ENCODE measurements at places on chromosomes 3 and 15.

DNA sequence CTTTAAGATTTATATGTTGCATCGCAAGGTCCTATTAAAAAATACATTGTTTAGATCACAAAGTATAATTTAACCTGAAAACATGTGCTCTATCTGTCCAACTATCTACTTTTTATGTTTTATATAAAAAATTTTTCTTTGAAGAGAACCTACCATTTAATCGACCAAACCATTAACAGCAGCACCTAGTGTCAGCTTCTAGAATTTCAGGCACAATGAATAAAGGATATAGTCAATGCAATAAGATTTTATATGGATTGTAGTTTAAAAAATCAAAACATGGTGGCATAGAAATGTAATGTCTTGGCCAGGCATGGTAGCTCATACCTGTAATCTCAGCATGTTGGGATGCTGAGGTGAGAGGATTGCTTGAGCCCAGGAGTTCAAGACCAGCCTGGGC, 313.7 kb downstream of the GAP43 start:
- DNase-seq = no peak

DNA sequence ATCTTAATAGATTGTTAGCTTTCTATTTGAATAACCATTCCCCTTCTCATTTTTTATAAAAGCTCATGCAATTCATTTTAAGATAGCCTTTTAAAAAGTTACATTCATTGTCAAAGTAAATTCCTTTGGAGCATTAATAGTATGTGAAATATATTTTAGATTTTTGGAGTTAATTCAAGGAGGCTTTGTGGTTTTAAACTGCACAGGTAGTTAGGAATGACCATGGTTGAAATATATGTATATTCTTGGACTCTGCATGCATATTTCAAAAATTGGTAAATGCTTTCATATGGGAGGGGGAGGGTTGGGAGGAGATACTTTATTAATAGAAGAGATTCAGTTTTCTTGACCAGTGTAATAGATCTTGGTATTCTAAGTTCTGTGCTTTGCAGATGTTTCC, 244.4 kb upstream of the C2CD4B start:
- DNase-seq = no peak

- DNase-seq = no peak
Measured at GRCh38 chr3:6601374-6601773, 259.5 kb upstream of the GRM7 start.

DNA sequence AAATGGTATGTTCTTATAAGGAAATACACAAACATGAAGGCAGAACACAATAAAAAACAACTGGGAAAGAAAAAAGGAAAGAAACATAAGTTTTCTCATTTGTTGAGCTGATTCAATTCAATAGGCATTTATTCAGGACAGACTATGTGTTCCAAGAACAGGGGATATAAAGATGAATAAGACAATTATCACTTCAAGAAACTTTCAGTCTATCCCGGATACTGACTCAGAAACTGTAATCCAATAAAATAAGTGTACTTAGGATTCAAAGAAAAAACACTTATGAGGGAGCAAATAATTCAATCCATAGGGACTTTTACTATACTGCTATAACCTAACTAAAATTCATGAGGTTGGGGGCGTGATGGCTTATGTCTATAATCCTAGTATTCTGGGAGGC, 3.5 kb upstream of the POPDC2 start:
- no peak for DNase-seq

GRCh38 chr3:184325269-184325668, 10.9 kb downstream of the EIF4G1 start:
- no peak for DNase-seq

GRCh38 chr3:106842151-106842550, 535.1 kb upstream of the CCDC54 start:
- DNase-seq = no peak

GRCh38 chr3:126083511-126083912, 412 bp downstream of the SLC41A3 start:
- peak; percentile 65 for DNase-seq

- DNase-seq = no peak
Measured at GRCh38 chr3:128319741-128320141, 146.9 kb downstream of the DNAJB8 start.
